ENCODE measurements at places on chromosomes 1 and 21. TPM values are rescaled to one million over a fixed set of nuclear protein-coding genes. Genes with fewer than 3 reads are reported as not detected.

The FCRL2 gene
- 0.18 TPM for total RNA-seq

The CASQ1 gene
- 103 TPM for total RNA-seq

The TPTE gene
- not detected for total RNA-seq

The MMP23B gene
- 48.1 TPM for total RNA-seq

The CDA gene
- total RNA-seq: 4.3 TPM

The AK4 gene
- 27.4 TPM for total RNA-seq

The SPRR3 gene
- 0.58 TPM for total RNA-seq

The NEXN gene
- total RNA-seq: 7.0 TPM

The ELAPOR1 gene
- 2.1 TPM for total RNA-seq

The CD5L gene
- total RNA-seq: 0.35 TPM

The DNALI1 gene
- 10.7 TPM for total RNA-seq

The ATP1A4 gene
- 0.76 TPM for total RNA-seq

The FCRL4 gene
- not detected for total RNA-seq

The TRIM17 gene
- total RNA-seq: 4.6 TPM

The LCE1F gene
- not detected for total RNA-seq

The SYNC gene
- 9.3 TPM for total RNA-seq

The HTR6 gene
- 0.47 TPM for total RNA-seq

The PCAT6 gene
- total RNA-seq: not detected

The MAST2 gene
- 50.3 TPM for total RNA-seq

The LAMC1 gene
- 236 TPM for total RNA-seq

The TNFAIP8L2 gene
- total RNA-seq: 2.3 TPM

The VWA5B1 gene
- 2.4 TPM for total RNA-seq

The ZBTB8A gene
- 13.9 TPM for total RNA-seq

The LCE3E gene
- not detected for total RNA-seq

The PEAR1 gene
- total RNA-seq: 33.2 TPM

The SLC1A7 gene
- total RNA-seq: 0.23 TPM

The S100A7 gene
- not detected for total RNA-seq

The GPA33 gene
- 0.12 TPM for total RNA-seq

The RNU1-2 gene
- 7,909 TPM for total RNA-seq

The MAP3K21 gene
- 21.0 TPM for total RNA-seq

The SLC26A9 gene
- total RNA-seq: 0.29 TPM

The NAV1 gene
- 24.4 TPM for total RNA-seq

The CFHR1 gene
- total RNA-seq: not detected

The ATP6V1G3 gene
- 1.9 TPM for total RNA-seq

The CKS1B gene
- 33.5 TPM for total RNA-seq

The ICOSLG gene
- total RNA-seq: 4.5 TPM

The IL6R gene
- 22.2 TPM for total RNA-seq

The OR2AK2 gene
- total RNA-seq: not detected

The PERM1 gene
- total RNA-seq: 5.4 TPM

The CELA3B gene
- not detected for total RNA-seq

The FCGR1A gene
- total RNA-seq: 6.2 TPM

The PDPN gene
- 9.1 TPM for total RNA-seq

The LCE6A gene
- not detected for total RNA-seq

Data from metanephros (tissue), 2 donors.